ENCODE measurements at places on chromosomes 11 and 22. TPM values are rescaled to one million over a fixed set of nuclear protein-coding genes. Genes with fewer than 3 reads are reported as not detected.

Gene TSKU
- polyA plus RNA-seq = 0.71 TPM

DNA sequence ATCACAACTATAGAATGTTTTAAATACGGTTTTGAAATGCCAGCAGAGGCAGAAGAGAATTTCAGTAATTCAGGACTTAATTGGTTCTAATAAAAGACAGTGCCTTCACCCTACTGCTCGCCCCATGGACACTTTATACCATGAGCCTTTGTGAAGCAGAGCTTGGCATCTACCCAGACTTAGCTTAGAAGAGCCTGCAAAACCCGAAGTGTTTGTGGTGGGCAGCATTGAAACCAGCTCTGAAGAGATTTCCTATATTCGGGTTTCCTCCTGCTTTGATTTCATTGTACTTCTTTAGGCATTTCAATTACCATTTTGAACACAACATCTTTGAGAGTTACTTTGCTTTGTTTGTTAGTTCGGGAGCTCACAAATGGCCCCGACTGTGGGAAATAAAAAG lies 185.1 kb upstream of the MTNR1B start:
- H3K27ac ChIP-seq = no peak overlapping the region
- H3K4me1 ChIP-seq = no peaks in the 10 kb centered on the region
- H3K36me3 ChIP-seq = no peaks in the 10 kb centered on the region
- no peak overlapping the region for H3K4me3 ChIP-seq
- no peak for DNase-seq

- H3K4me3 ChIP-seq = no peak overlapping the region
- no peak for DNase-seq
- no peak overlapping the region for H3K27ac ChIP-seq
- no peaks in the 10 kb centered on the region for H3K4me1 ChIP-seq
- H3K27me3 ChIP-seq = no peaks in the 10 kb centered on the region
Observed at GRCh38 chr22:33909075-33909458, 11.2 kb downstream of the LARGE1 start.

GRCh38 chr11:118909619-118910308 lies 16.0 kb downstream of the BCL9L start:
- H3K27ac ChIP-seq = no peak overlapping the region
- H3K4me3 ChIP-seq = no peak overlapping the region
- no peaks in the 10 kb centered on the region for H3K27me3 ChIP-seq
- peaks cover under 1% of the 10 kb centered on the region for H3K36me3 ChIP-seq
- H3K4me1 ChIP-seq = peaks cover 33% of the 10 kb centered on the region
- no peak for DNase-seq

- H3K4me1 ChIP-seq = peaks cover 3% of the 10 kb centered on the region
- H3K4me3 ChIP-seq = peak overlapping the region; percentile 73
- DNase-seq = no peak
- H3K27me3 ChIP-seq = no peaks in the 10 kb centered on the region
- peak overlapping the region; percentile 82 for H3K27ac ChIP-seq
- peaks cover 3% of the 10 kb centered on the region for H3K36me3 ChIP-seq
Observed at GRCh38 chr22:21652547-21653545, 10.7 kb downstream of the SDF2L1 start.

DNA sequence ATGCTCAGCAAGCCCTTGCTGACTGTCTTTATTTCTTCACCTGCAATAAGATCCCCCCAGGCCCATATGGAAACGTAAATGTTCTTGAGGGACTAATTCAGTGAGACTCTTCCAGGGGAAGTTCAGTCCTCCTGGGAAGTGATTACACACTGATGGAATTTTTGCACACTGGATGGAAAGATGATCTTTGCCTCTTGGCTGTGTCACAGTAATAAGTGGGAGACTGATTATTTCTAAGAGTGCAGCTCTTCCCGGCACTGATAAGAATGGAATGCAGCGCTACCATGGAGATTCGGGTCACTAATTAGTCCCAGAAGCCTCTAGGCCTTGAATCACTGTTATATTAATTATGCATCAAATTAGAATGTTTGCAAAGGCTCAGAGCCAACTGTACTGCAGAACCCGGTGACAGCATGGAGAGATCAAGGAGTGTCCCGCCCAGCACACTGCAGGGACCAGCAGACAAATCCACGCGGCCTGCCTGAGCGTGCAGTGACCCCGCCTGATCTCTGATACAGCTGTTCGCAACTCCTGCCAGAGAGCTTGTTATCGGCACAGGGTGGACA lies 178.3 kb downstream of the SNX19 start:
- H3K27me3 ChIP-seq = no peaks in the 10 kb centered on the region
- DNase-seq = no peak

DNA sequence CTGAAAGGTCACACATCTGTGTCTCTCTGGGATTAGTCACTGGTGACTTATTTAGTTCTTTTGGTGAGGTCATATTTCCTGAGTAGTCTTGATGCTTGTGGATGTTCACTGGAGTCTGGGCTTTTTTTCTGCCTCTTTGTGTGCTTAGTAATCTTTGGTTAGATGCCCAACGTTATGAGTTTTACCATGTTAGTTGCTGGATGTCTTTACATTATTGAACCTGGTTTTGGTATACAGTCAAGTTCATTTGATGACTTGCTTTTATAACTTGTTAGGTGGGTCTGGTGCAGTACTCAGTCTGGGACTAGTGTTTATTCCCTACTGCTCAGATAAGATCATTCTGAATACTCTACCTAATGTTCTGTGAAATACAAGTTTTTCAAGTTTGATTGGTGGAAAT lies 26.2 kb upstream of the SLC37A2 start:
- no peak overlapping the region for H3K27ac ChIP-seq
- H3K4me1 ChIP-seq = no peaks in the 10 kb centered on the region
- H3K36me3 ChIP-seq = no peaks in the 10 kb centered on the region
- no peak overlapping the region for H3K4me3 ChIP-seq
- H3K27me3 ChIP-seq = no peaks in the 10 kb centered on the region
- no peak for DNase-seq

GRCh38 chr11:11786234-11786633 lies 55.5 kb upstream of the USP47 start:
- no peak overlapping the region for H3K27ac ChIP-seq
- H3K27me3 ChIP-seq = no peaks in the 10 kb centered on the region
- no peak for DNase-seq
- H3K4me1 ChIP-seq = no peaks in the 10 kb centered on the region
- H3K4me3 ChIP-seq = no peak overlapping the region

DNA sequence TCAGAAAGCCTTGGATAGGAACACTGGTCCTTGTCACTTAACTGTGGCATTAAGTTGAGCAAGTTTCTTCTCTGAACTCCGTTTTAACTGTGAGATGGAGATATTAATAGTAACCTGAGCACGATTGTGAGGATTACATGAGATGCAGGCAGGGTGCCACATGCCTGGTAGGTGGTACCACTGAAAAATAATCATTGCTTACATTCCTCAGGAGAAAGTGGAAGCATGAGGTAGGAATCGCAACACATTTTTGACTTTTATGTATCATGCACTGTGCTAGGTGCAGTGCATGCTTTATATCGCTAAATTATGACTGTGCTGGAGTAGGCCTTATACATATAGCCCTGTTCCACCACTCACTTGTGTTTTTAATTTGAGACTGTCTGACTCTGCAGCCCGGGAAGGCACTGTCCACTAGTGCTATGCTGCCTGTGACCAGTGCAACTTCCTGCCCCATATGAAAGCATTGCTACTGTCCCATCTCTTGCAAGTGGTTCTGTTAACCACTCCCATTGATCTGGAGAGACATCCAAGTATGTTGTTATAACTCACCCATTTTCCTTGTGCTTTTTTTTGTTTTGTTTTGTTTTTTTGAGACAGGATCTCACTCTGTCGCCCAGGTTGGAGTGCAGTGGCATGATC lies 1.0 kb downstream of the UQCR10 start:
- H3K4me3 ChIP-seq = peak overlapping the region; percentile 98
- H3K27me3 ChIP-seq = no peaks in the 10 kb centered on the region
- DNase-seq = no peak
- H3K36me3 ChIP-seq = peaks cover 8% of the 10 kb centered on the region
- H3K4me1 ChIP-seq = peaks cover 4% of the 10 kb centered on the region

DNA sequence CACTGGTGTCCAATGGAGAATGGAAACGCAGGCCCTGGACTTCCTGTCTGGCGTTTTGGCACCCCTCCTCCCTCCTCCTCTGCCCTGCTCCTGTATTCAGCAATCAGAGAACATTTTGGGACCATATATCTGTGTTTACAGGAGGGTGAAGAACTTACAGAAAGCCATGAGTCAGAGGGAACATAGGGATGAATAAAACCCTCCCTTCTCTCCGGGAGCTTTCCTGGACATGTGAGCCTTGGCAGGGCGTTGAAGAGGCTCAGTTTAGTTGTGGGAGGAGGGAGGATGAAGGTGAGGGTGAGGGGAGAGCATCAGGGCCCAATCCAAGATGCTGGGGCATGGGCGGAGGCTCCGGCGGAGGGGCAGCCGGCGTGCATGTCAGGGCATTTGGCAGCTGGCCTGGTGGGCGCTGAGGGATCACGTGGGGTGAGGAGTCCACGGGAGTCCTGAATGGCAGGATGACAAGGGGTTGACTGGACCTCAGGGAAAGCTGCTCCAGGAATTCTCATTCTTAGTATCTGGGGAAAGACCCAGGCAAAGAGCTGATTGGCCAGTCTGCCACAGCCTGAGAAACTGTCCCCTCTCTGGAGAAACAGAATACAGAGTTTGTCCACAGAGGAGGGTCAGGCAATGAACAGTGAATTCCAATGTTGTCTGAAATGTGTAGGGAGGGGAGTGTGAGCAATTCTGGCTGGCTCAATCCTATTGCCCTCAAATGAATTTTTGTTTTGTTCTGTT lies 28.9 kb downstream of the MICAL2 start:
- no peaks in the 10 kb centered on the region for H3K27me3 ChIP-seq
- no peak for DNase-seq
- no peak overlapping the region for H3K4me3 ChIP-seq
- no peaks in the 10 kb centered on the region for H3K4me1 ChIP-seq
- no peaks in the 10 kb centered on the region for H3K36me3 ChIP-seq
- H3K27ac ChIP-seq = no peak overlapping the region

DNA sequence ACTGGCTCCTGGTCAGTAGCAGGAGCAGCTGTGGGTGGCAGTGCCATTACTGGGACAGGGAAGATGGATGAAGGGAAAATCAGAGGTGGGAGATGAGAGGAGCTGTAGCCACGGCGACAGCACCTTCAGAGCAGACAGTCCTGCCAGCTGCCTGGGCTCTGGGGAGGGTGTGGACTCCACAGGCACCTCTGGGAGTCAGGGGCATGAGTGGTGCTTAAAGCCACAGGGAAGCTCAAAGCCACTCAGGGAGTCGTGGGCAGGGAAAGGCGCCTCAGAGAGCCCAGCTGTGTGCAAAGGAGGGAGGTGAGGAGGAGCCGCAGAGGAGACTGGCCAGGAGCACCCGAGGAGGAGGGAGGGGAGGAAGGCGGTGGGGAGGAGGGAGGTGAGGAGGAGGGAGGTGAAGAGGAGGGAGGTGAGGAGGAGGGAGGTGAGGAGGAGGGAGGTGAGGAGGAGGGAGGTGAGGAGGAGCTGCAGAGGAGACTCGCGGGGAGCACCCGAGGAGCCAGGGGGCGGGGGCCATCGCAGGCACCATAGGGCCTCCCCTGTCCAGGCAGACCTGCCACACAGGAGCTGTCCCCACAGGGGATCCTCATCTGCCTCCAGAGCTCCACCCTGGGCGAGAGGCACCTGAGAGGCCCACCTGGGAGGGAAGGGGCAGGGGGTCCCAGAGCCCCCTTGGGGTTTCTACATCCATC lies 977.6 kb downstream of the BRD1 start:
- no peak for DNase-seq
- no peaks in the 10 kb centered on the region for H3K36me3 ChIP-seq
- H3K27ac ChIP-seq = no peak overlapping the region
- H3K27me3 ChIP-seq = no peaks in the 10 kb centered on the region
- no peak overlapping the region for H3K4me3 ChIP-seq
- H3K4me1 ChIP-seq = no peaks in the 10 kb centered on the region

DNA sequence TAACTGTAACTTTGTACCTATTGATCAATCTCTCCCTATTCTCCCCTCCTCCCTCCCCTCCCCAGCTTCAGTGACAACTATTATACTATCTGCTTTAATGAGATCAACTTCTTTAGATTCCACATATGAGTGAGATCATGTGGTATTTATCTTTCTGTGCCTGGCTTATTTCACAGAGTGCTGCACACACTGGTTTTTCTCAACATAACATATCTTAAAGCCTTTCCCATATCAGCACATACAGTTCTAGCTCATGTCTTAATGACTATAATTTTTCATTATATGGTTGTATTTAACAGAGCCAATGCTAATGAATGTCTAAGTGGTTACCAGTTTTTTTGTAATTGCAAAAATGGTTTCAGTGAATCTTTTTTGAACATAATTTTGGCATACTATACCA lies 340.3 kb upstream of the DDI1 start:
- no peaks in the 10 kb centered on the region for H3K27me3 ChIP-seq
- DNase-seq = no peak
- no peak overlapping the region for H3K27ac ChIP-seq
- H3K4me1 ChIP-seq = no peaks in the 10 kb centered on the region
- H3K4me3 ChIP-seq = no peak overlapping the region
- no peaks in the 10 kb centered on the region for H3K36me3 ChIP-seq

All from GM12878 (cell line).